SK-N-DZ (cell line): ENCODE measurements at places on chromosomes 12 and 14.

- DNase-seq = no peak
Observed at GRCh38 chr14:103030741-103031565, 26.4 kb downstream of the CDC42BPB start.

GRCh38 chr12:116916714-116917114 lies 6.0 kb downstream of the FBXW8 start:
- no peak for DNase-seq

GRCh38 chr14:106694638-106695393 lies 1168.4 kb downstream of the TMEM121 start:
- DNase-seq = no peak

DNA sequence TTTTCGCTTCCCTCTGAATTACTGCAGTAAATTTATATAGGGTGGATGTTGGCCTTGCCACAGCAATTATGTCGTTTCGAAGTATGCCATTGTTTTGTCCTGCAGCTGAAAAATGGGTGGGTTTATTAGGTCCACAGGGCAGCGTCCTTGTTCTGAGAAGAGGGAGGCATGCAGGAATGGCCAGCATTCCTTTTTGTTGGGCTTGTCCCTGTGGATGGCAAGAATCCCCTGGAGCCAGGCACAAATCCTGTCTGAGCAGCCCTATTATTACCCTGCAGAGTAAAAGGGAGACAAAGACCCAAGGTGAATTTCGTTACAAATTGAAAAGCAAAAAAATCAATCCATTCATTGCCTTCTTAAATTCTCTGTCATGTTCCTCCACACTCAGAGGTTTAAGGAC lies 88.1 kb downstream of the CHST11 start:
- no peak for DNase-seq

DNA sequence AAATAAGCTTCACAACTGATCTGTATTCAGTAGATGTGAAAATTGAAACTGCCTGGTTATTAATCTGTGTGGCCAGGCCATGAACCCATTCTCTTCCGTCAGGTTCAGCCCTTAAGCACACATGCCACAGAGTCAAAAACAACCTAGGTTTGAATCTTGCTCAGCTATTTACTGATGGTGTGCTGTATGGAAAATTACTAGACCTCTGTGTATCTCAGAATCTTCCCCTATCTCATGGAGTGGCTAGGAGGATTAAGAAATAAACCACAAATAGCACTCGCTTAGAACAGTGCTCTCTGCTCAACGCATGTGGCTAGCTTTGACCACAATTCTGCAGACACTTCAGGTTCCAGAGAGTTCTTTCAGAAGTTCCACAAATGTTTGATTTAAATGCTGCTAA lies 240.7 kb upstream of the PLEKHG7 start:
- DNase-seq = no peak

GRCh38 chr12:107718606-107719005 lies 33.0 kb downstream of the PWP1 start:
- no peak for DNase-seq

GRCh38 chr14:32576088-32576795 lies 247.1 kb downstream of the AKAP6 start:
- DNase-seq = peak; percentile 52

DNA sequence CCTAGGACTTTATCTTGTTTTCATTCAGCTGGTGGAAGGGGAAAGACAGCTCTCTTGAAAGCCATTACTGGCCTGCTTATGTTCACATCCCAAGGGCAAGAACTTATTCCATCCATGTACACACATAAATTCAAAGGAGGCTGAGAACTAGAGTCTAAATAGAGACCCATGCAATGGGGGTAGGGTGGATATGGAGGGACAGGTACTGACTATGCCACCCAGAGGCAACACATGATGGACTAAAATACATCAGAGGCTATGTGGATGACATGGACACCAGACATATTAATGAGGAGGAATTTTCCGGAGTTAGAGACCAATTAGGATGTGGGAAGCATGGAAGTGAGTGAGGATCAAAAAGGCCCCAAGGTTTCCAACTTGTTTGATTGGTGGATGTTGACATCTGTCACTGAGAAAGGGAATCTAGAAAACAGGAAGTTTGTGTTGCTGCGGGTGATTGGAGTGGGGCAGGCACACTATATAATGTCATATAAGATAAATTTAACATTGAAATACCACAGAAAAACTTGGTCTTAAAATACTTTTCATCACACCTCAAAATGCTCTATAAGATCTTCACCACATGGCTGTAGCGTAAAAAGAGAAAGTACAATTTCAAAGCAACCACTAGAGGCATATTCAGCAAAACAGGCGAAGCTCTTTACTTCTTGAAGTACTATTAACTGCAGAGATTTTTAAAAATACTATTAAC lies 130.4 kb downstream of the GRIP1 start:
- DNase-seq = no peak

GRCh38 chr12:27946421-27946820 lies 26.1 kb downstream of the PTHLH start:
- no peak for DNase-seq
